Pancreas (tissue), 10 donors: ENCODE measurements at places on chromosomes 6 and 20.

DNA sequence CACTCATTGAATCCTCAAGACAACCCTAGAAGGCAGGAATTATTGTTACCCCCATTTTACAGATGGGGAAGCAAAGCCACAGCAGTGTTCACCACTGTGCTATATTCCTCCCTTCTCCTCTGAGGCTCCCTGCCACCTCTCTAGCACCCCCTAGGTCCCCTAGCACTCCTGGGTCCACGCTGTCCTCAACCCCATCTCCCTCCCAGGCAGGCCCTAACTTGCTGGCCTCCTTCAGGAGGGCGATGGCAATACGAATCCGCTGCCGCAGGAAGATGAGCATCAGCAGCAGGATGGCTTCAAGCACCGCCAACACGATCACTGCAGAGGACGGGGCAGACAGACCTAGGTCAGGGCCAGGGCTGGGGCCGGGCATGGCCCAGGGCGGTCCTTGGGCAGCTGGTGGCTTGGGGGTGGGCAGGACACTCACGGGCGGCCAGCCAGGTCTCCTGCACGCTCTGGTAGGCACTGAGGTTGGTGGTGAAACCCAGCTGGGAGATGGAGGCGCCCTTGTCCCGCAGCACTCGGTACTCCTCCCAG lies 7.8 kb upstream of the NEU1 start:
- DNase-seq, result no peak

- DNase-seq, result no peak
Measured at GRCh38 chr6:137550535-137550934, 56.3 kb upstream of the OLIG3 start.

GRCh38 chr20:10686356-10687133 lies 12.7 kb upstream of the JAG1 start:
- no peak for DNase-seq

DNA sequence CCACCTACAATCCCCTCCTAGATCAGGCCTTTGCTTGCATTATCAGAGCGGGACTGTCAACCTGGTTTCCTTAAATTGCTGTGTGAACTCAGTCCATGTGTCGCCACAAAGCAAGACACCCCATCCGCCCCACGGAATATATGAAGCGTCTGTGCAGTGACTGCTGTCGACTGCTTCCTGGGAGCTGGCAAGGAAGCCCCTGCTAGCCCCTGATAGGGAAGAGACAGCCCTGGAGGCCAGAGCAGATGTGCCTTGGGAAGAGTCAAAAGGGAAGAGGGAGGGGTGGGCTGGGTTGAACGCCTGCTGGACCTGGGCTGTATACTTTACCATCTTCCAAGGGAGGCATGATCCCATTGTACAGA lies 44.1 kb upstream of the APCDD1L start:
- no peak for DNase-seq

GRCh38 chr6:167034056-167034455 lies 34.9 kb downstream of the CEP43 start:
- DNase-seq, result no peak

- DNase-seq, result no peak
Measured at GRCh38 chr20:53878262-53879047, 191.9 kb downstream of the BCAS1 start.

GRCh38 chr6:104958178-104959025 lies 1.5 kb downstream of the LIN28B start:
- no peak for DNase-seq

DNA sequence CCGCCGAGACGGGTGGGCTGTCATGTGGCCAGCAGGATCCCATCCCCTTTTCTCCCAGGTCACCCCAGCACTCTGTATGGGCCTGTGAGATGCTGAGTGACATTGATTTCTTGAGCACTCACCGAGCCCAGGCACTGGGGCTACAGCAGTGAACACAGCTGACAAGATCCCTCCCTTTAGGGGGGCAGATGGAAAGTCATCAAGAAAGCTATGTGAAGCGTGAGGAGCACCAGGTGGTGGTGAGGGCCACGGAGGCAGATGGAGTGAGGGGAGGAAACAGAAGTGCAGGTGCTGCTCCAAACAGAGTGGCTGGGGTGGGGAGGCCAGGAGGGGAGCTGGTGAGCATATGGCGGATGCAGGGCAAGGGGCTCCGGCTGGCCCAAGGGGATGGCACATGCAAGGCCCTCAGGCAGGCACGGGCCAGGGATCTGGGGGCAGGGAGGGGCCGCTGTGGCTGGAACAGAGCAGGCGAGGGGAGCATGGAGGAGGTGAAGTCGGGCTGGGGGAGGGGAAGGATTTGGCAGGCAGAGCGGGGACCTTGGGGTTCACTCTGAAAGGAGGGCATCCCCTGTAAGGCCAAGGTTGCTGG lies 184.0 kb downstream of the BMP7 start:
- no peak for DNase-seq

DNA sequence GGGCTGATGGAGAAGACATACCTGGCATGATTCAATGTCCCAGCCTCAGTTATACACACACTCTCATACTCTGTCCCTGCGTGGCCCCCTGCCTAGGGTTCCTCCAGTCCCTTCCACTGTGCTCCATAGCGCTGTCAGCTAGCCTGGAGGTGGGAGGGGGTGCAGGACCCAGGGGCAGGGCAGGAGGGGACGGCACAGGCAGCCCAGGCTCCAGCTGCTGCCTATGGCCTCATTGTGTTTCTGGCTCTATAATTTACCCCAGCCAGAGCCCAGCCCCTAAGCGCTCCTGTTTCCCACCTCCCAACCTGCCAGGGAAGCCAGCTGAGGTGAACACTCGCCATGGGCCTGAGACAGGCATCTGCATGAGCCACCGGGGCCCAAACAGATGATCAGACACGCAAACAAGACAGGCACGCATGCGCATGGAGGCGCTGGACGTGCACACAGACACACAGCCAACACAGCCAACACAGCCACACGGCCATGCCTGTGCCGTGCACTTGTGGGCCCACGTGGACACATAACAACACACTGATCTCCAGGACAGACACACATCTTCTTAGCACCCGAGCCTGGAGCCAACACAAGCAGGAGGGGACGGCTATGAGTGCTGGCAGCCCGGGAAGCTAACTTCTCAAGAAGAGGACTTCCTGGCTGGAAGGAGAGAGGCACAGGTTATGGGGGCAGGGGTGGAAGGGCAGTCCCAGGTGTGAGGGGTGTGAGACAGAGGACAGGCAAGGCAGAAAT lies 124.9 kb downstream of the GRM4 start:
- no peak for DNase-seq

- DNase-seq, result no peak
Measured at GRCh38 chr6:69693762-69694161, 103.0 kb downstream of the LMBRD1 start.

DNA sequence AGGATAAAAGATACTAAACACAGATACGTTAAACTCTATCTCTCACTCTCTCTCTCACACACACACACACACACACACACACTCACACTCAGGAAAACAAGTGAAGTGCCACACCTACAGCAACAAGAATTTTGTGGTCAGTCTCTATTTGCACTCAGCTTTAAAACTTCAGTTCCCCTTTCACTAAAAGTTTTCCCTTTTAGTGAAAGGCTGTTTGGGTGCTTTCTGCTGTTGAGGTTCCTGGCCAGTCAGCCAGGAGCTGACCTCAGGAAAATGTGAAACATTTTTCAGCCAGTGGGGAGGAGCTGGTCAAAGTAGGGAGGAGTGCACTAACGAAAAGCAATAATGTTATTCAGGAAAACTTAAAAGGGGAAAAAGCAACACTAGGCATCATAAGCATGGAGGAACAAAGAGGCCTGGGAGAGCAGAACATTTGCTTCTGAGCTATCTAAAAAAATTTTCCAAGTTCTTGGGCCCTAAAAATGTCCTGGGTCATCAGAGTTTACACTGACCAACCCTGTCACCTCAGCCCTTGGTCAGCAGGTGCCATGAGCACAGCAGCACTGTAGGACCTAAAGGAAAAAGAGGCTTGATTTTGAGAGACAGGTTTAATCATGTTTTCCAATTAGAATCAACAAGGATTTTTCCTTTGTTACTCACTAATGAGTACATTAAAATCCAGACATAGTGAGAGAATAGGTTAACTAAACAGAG lies 30.7 kb upstream of the NT5E start:
- DNase-seq, result no peak

- DNase-seq, result no peak
Measured at GRCh38 chr6:154487367-154488247, 22.9 kb downstream of the CNKSR3 start.

- peak; percentile 18 for DNase-seq
Measured at GRCh38 chr6:151690768-151691562, 116.5 kb upstream of the ESR1 start.

- DNase-seq, result no peak
Measured at GRCh38 chr6:37007340-37008043, 2.0 kb downstream of the FGD2 start.

- DNase-seq, result no peak
Measured at GRCh38 chr6:17200395-17200794, 80.8 kb upstream of the RBM24 start.

DNA sequence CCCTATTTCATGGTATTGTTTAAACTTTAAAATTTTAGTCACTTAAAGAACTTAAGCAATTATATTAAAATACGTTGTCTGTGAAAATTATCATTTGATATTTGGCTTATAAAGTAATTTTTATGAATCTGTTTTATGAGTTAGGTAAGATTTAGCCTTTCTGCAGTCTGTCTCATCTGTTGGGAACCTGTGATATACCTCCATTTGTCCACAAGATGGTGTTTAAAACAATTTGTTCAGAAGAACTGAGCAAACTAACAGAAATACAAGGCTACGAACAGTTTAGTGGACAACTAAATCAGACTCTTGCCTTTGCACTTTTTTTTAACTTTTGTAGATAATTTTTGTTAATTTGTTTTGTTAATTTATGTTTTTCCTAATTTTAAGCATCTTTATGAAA lies 92.4 kb downstream of the COL9A1 start:
- no peak for DNase-seq

- no peak for DNase-seq
Measured at GRCh38 chr6:148868314-148868713, 121.5 kb downstream of the UST start.

GRCh38 chr6:136721467-136721866 lies 70.8 kb downstream of the MAP3K5 start:
- no peak for DNase-seq

DNA sequence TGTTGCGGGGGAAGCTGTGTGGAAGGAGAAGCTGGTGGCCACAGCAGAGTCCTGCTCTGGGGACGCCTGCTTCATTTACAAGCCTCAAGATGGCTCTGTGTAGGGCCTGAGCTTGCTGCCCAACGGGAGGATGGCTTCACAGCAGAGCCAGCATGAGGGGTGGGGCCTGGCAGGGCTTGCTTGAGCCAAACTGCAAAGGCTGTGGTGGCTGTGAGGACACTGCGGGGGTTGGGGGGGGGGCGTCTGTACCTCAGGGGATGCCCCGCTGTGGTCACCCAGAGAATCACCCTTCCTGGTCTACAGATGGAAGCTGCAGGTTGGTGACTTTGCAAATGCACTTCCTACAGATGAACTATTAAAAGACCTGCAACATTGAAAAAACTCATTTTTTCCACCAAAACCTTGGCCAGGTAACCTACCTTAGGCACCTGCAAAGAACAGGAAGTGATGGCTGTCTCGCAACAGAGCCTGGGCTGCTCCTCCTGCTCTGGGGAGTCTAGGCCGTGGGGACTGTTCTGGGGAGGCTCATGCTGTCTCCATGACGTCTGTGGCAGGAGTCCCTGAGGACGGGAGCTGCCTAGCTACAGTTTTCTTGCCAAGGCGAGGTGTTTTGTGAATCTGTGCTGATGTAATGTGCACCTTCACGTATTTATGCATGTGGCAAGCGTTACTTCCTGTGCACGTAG lies 7.3 kb downstream of the NPBWR2 start:
- DNase-seq, result no peak

DNA sequence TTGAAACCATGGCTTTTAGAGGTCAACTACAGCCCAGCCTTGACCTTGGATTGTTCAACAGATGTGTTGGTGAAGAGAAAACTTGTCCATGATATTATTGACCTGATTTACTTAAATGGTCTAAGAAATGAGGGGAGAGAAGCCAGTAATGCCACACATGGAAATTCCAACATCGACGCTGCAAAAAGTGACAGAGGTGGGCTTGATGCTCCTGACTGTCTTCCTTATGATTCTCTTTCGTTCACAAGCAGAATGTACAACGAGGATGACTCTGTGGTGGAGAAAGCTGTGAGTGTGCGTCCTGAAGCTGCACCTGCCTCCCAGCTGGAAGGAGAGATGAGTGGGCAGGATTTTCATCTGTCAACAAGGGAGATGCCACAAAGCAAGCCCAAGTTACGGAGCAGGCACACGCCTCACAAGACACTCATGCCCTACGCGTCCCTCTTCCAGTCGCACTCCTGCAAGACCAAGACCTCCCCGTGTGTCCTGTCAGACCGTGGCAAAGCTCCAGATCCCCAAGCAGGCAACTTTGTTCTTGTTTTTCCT lies 16.2 kb downstream of the TTLL2 start:
- no peak for DNase-seq

DNA sequence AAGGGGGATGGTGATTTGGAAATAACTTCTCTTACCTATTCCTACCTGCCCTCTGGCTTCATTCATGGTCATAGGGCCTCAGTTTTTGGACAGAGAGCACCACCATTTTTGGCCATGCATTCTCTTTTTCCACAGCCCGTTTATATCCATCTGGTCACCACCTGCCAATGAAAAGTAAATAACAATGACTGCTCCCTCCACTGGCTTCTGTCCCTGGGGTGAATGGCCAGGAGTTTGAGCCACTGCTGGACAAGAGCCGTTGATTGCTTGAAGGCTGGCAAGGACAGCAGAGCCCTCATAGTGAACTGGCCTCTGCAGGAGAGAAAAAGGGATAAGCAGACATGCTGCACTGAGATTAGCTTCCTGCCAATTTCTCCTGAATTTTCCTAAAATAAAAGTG lies 261.8 kb downstream of the ADGB start:
- no peak for DNase-seq

GRCh38 chr6:12265791-12266190 lies 24.4 kb upstream of the EDN1 start:
- no peak for DNase-seq

GRCh38 chr20:32155017-32155981 lies 45.8 kb downstream of the TM9SF4 start:
- peak; percentile 51 for DNase-seq

DNA sequence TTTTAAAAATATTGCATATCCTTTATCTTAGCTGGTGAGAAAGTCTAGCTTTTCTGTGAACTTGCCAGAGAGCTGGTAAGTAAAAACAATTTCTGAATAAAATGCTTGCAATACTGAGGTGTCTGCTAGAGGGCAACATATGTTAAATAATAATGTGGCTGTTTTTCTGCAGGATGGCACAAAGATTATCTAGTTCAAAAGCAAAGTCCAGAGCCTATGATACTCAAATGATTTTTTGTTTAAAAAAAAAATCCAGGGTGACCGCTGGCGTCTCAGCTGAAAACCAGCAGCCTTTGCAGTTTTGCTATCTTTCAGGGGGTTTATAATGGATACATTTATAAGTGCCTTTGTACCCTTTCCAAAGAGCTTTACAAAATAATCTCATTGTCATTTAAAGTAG lies 194.9 kb downstream of the PHACTR1 start:
- DNase-seq, result no peak

GRCh38 chr20:23234311-23235078 lies 116.1 kb upstream of the NXT1 start:
- no peak for DNase-seq

- no peak for DNase-seq
Measured at GRCh38 chr6:142395768-142396231, 94.0 kb downstream of the ADGRG6 start.
